ENCODE measurements at places on chromosomes 7 and 10. TPM values are rescaled to one million over a fixed set of nuclear protein-coding genes. Genes with fewer than 3 reads are reported as not detected.

The MGAM2 gene
- under 0.01 TPM for total RNA-seq

The NEUROG3 gene
- total RNA-seq, result not detected

The UPK3BL1 gene
- total RNA-seq, result 122 TPM

The STEAP1 gene
- 12.7 TPM for total RNA-seq

DNA sequence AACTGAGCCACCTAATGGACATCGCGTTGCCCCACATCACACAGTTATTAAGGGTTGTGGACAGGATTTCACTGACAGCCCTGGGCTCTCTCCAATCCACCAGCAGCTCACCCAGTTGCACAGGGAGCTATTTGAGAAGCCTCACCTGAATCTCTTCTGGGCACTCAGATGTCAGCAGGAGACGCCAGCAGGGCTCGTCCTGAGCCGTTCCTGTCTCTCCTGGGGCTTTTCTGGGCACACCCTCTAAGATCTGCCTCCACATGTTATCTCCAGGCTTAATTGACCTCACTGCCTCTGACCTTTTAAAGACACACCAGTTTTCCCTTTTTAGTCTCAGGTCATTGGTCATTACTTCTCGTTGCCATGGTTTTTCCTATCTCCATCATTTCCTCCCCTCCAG, 63.0 kb downstream of the GRID1 start:
- DNase-seq, result no peak

GRCh38 chr7:94647295-94647694, 8.6 kb downstream of the SGCE start:
- no peak for DNase-seq

GRCh38 chr10:67095531-67095930, 169.7 kb downstream of the LRRTM3 start:
- no peak for DNase-seq

DNA sequence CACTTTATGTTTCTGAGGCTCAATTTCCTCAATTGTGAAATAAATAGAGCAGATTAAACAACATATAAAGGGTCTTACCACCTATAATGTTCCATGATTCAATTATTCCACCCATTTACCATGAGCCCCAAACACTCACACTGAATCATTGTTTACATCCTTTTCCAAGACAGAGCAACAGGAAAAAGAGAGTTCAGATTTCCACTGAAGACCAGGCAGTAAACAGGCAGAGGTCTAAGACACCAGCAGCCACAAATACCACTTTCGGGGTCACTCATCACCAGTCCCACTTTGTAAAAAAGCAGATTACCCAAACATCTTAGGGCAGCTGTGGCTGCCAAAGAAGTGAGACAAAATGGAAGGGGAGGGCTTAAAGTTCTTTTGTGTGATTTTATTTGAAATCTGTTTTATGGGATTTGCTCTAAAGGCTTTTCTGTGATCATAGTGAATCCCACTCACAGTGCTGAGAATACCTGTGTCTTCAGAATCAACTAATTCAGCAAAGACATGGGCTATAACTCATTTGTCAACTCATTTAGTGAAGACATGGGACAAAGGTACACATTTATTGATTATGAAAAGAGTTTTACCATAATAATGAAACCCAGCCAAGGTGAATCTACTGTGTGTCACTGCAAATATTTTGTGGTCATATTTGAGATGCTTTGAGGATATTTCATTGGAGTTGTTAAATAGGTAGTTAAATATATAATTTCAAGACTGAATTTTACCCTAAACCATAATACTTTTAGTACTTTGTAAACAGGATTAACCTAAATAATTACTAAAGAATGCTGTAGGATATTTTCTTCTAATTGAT, 24.8 kb upstream of the DLD start:
- DNase-seq, result peak; percentile 68

- DNase-seq, result peak; percentile 73
Measured at GRCh38 chr10:123309731-123310130, 155.5 kb downstream of the BUB3 start.

DNA sequence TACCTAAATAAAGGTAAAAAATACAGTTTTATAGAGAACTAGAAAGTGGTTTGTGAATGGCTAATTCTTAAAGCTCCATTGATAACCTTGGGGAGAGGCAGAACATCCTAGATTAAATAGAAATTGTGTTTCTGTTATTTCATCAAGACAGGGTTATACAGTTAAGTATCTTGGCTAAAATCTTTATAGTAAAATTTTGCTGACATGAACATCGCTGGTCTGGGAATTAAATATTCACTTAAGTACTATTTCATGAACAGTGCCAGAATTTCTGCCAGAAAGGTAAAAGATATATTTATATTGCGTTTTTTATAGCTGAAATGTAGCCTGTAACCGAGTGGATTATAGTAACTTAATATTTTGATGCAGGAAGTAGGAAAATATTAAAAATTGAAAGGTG, 53.7 kb upstream of the HBP1 start:
- no peak for DNase-seq

GRCh38 chr7:94008537-94008936, 4.4 kb upstream of the BET1 start:
- DNase-seq, result peak; percentile 56

DNA sequence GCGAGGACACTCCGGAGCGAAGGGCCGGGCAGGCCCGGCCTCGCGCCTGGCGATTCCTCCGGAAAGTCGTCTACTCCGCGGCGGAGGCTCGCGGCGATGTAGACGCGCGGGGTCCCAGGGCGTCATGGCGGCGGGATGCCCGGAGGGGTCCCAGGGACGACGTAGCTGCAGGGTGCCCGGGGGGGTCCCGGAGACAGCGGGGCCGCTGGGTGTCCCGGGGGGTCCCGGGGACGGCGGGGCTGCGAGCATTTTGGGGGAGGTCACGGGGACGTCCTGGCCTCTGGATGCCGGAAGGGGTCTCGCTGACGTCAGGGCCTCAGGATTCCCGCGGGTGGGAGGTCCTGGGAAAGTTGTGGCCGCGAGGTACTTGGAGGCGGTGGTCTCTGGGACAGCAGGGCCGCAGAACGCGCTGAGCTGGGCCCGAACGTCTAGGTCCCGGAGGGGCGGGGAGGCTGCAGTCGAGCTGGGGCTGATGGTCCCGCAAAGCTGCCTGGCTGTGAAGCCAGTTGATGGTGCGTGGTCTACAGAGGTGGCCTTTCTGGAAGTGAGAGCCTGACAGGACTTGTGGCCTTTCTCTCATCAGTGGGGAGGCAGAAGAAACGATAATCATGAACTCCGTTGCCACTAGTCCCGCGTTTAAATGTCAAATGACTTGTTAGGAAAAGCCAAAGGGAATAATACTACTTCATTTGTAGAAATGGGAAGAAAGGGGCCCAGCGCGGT, 637 bp downstream of the HSPA14 start:
- peak; percentile 21 for DNase-seq

GRCh38 chr7:3897430-3898372, 596.6 kb downstream of the SDK1 start:
- DNase-seq, result peak; percentile 43

GRCh38 chr10:79259834-79260233, 87.4 kb upstream of the PPIF start:
- DNase-seq, result no peak

DNA sequence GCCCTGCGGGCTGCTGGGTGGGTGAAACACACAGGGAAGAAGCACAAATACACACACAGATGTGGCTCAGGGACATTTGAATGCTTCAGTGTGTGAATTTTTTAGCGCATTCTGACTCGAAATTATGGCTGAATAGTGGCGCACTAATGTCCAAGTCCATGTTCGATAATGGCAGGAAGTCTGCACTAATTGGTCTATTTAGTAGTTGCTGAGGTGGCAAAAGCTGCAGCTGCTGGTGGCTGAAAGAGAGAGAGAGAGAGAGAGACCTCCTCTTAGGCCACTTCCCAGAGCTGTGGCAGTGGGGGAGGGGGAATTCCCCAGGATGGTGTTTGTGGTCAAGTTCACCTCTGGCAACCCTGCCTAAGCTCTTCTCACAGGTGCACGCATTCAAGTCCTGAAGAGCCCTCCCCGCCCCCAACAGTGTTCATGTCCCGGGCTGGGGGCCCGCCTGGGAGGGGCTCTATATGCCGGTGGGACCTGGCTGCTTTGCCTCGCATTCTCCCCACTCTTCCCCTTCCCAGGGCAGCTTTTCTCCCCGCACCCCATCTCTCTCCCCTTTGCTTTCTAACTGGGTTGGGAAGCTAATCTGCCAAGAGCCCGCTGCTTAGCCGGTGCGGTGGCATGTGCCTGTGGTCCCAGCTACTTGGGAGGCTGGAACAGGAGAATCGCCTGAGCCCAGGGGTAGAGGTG, 6.0 kb upstream of the MNX1 start:
- no peak for DNase-seq

- DNase-seq, result no peak
Measured at GRCh38 chr7:107286751-107287621, 118.2 kb downstream of the HBP1 start.

Measured in bronchial epithelial cell (primary cell).